Hypothalamus (tissue), 51 donors: ENCODE measurements at places on chromosomes 2 and 18.

DNA sequence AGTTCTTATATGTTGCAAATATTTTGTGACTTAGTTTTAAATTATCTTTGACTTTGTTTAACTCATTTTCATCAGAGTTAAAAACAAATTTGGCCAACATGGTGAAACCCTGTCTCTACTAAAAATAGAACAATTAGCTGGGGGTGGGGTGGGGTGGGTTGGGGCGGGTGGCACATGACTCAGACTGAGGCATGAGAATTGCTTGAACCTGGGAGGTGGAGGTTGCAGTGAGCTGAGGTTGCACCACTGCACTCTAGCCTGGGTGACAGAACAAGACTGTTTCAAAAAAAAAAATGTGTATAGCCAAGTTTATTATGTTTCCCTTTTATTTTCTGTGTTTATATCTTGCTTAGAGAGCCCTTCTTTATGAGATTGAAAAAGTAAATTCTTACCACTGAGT is 14.2 kb upstream of the LIPG start:
- DNase-seq, result no peak

GRCh38 chr18:47403317-47403716 is 151.9 kb upstream of the SKOR2 start:
- no peak for DNase-seq

- no peak for DNase-seq
These were observed 1249.6 kb downstream of the CNTNAP5 start for GRCh38 chr2:125274718-125275117.

DNA sequence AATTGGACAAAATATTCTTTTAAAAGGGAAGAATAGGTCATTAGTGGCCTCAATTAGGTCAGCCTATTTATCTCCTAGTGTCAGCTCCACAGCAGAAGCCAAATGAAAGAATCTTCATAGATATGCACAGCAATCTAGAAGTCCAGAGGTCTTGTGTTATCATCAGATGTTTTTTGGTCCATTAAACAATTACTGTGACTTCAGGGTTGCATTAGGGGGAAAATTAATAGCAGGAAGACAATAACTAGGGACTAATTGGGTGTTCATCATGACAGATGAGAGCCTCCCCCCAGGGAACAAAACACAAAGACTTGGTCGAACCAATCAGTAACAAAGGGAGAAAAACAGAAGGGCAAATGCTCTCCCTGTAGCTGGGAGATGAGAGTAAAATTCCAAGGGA is 264.7 kb downstream of the PTH2R start:
- DNase-seq, result no peak

- no peak for DNase-seq
These were observed 65.9 kb upstream of the STPG4 start for GRCh38 chr2:47221039-47221438.

GRCh38 chr2:167749016-167749415 is 498.4 kb downstream of the STK39 start:
- DNase-seq, result no peak

DNA sequence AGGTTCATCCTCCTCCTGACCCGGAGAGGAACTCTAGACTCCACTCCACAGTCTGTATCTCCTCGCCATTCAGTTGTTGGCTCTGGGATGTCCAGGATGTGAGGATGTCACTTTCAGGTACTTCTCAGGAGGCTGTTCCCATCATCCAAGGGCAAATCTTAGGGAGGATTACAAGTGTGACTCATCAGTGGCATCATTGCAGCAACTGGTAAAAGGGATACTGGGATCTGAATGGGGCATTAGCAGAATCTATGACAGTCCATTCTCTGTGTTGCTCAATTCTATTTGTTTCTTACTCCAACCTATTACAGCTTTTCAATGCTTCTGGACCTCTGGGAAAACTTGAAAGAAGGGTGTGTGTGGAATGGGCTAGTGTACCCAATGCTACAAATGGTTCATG is 81.5 kb upstream of the FN1 start:
- DNase-seq, result no peak

DNA sequence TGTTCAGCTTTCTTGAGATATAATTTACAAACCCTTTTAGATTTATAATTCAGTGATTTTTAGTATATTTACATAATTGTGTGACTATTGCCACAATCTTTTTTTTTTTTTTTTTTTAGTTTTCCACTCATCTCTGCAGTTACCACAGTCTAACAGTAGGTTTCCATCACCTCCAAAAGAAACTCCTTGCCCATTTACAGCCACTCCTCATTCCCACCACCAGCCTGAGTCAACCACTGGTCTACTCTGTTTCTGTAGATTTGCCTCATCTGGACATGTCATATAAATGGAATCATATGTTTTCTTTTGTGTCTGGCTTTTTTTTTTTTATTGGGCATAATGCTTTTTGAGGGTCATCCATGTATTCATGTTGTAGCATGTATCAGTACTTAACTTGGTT is 16.1 kb downstream of the MTX2 start:
- DNase-seq, result no peak

GRCh38 chr2:18531194-18531593 is 29.3 kb downstream of the RDH14 start:
- no peak for DNase-seq

DNA sequence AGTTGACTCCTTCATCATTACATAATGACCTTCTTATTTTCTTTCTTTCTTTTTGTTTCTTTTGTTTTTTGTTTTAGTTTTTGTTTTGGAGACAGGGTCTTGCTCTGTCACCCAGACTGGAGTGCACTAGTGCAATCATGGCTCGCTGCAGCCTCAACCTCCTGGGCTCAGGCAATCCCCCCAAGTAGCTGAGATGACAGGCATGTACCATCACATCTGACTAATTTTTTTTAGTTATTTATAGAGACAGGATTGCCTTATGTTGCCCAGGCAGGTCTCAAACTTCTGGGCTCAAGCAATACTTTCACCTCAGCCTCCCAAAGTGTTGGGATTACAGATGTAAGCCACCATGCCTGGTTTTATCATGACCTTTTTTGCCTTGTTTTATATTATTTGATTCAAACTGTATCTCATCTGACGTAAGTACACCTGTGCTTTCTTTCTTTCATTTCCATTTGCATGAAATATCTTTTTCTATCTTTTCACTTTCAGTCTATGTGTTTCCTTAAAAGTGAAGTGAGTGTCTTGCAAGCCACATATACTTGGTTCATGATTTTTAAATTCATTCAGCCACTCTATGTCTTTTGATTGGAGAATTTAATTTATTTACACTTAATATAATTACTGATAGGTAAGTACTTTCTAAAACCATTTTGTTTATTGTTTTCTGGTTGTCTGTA is 39.1 kb downstream of the SP100 start:
- no peak for DNase-seq

GRCh38 chr2:230794497-230794896 is 70.2 kb upstream of the ITM2C start:
- no peak for DNase-seq

GRCh38 chr2:230422149-230422548 is 6.1 kb downstream of the SP100 start:
- DNase-seq, result no peak
